ENCODE measurements at places on chromosomes 11 and 22.

DNA sequence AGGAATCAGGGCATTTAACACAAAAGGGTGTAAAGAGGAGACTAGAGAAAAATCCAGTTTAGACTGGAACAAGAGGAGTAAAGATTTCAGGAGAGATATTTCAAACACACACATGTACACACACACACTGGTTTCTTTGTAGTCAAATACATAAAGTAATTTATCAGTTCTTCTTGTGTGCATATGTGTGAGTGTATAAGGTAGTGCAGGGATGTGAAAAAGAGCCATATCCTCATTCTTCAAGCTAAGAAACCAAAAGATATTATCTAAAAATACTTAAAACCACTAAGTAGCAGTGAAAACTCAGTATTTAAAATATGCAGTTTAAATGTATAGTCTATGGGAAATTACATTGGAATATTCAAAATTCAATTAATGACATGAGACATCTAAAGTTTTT, 52.5 kb upstream of the CARD18 start:
- DNase-seq = no peak

GRCh38 chr11:72116019-72116755, 3.7 kb upstream of the ANAPC15 start:
- DNase-seq = no peak

- DNase-seq = no peak
Measured at GRCh38 chr11:82864268-82864667, 36.0 kb downstream of the PRCP start.

GRCh38 chr22:47997052-47997590, 1234.7 kb downstream of the TBC1D22A start:
- DNase-seq = no peak

GRCh38 chr11:70078095-70078780, at the start of gene ANO1:
Gene ANO1, plus strand, starts transcription at chr11:70078317. Its CDS starts 290 bp downstream, at chr11:70078607.
- no peak for DNase-seq

Data from stimulated activated CD4-positive, alpha-beta T cell treated with anti-CD3 and anti-CD28 coated beads, Interleukin-15, amount 100 ng/mL, for 48 hours (primary cell).